ENCODE measurements at places on chromosomes 5 and 9.

- DNase-seq = no peak
These were observed 70.1 kb downstream of the RETREG1 start for GRCh38 chr5:16546732-16547131.

DNA sequence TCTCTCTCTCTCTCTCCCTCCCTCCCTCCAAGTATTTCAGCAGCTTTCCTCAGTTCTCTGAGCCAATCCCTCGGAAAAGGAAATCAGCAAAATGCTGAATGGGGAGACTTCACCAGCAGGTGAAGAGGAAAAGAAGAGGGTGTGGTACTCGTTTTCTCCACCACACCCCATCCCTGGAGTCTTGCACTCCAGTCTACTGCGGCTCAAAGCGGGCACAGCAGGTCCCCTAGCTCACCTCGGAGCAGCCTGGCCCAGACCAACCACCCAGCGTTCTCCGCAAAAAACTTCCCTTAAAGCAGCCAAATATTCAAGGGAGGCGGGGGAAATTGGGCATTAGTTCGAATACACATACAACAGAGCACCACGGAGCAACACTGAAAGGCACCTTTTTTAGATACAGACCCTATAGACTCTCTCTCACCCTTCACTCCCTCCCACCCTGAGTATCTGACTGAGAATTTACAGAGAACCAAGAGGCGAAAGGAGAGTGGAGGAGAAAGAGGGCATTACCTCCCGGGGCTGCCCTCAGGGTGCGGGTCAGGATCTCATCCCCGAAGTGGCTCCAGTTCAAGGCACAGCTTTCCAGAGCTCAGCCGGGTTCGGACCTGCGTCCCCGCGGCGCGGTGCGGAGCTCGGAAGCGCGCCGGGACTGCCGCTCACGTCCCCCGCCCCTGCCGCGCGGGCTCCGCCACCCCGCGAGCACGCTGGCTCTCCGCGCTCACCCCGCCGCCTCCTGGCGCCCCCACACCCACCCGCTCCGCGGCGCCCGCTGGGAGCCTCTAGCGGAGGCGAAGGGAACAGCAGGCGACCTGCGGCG, 1638.5 kb upstream of the C9orf72 start:
- no peak for DNase-seq

GRCh38 chr9:94920420-94921091, 194.1 kb downstream of the AOPEP start:
- DNase-seq = no peak

- DNase-seq = no peak
These were observed 30.2 kb upstream of the HTR4 start for GRCh38 chr5:148684528-148684927.

GRCh38 chr5:56147106-56147505, 86.0 kb downstream of the ANKRD55 start:
- DNase-seq = no peak

GRCh38 chr9:115341426-115341825, 223.5 kb upstream of the TNC start:
- DNase-seq = no peak

DNA sequence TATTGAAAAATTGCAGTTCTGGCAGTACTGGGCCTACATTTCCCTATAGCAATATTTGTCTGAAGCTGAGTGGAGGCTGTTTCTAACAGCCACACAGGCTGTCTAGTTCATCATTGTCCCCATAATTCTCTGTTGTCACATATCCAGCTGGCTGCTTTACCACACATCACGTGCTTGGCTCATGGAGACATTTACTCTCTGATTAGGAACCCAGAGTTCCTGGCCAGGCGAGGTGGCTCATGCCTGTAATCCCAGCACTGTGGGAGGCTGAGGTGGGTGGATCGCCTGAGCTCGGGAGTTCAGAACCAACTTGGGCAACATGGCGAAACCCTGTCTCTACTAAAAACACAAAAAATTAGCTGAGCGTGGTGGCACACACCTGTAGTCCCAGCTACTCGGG, 81.4 kb downstream of the PGM5 start:
- peak; percentile 67 for DNase-seq

DNA sequence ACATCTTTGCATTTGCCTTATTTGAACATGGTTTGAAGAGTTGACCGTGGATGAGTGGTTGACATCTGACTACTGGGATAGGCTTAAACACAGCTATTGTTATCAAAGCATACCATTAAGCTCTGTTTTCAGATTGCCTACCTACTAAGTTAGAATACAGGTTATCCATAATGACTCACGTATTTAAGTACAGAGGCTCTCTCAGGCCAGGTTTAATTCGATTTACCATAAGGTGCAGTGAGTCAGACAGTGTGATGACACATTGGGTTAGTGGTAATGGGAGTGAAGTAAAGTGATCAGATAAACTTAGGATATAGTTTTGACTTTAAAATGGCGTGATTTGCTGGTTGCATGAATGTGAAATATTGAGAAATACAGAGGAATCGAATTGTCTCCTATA, 732.0 kb upstream of the CTNND2 start:
- no peak for DNase-seq

- no peak for DNase-seq
These were observed 43.1 kb upstream of the NAA35 start for GRCh38 chr9:85897848-85898247.

Measured in right lung (tissue), 10 donors.